ENCODE measurements at places on chromosomes 7 and 10. TPM values are rescaled to one million over a fixed set of nuclear protein-coding genes. Genes with fewer than 3 reads are reported as not detected.

DNA sequence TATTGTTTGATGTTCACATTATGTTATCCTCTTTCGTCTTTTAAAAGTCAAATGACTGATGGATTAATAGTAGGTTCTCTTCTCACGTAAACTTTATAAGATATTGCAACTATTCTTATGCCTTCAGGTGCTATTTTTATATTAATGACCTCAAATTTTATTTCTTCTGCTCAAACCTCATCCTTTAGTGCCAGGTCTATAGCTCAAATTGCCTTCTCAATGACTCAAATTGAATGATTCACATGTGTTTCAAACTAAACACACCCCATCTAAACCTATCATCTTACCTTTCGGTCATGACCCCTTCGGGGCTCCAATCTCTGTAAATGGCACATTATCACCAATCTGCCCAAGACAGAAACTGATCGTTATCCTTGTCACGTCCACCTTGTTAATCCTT lies 22.0 kb upstream of the LIPF start:
- no peak for DNase-seq

DNA sequence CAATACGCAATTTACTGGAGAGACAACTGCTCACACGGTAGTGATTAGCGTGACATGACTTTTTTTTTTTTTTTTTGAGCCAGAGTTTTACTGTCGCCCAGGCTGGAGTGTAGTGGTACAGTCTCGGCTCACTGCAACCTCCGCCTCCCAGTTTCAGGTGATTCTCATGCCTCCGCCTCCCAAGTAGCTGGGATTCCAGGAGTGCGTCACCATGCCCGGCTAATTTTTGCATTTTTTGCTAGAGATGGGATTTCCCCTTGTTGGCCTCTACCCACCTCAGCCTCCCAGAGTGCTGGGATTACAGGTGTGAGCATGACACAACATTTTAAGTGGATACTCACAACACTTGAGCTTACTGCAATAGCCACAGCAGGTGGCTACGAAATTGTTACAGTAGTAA lies 11.9 kb downstream of the ARL4A start:
- DNase-seq: no peak

DNA sequence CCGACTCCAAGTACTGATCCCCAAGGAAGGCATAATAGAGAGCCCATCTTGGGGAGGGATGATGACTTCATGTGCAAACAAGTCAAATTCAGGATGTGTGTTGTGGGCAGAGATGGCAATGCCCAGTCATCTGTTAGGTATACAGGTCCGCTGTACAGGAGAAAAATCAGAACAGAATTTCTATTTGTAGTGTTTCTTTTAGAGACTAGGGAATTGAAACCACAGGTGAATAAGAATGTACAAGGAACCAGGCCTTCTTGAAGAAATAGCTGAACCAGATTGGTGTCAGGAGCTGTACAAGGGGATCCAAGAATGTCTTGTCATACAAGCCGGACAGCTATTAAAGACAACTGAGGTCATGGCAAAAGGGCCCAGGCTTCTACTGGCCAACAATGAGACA lies 147.9 kb downstream of the PFKFB3 start:
- DNase-seq: no peak

GRCh38 chr7:43621729-43622448 lies 39.0 kb downstream of the STK17A start:
- no peak for DNase-seq

DNA sequence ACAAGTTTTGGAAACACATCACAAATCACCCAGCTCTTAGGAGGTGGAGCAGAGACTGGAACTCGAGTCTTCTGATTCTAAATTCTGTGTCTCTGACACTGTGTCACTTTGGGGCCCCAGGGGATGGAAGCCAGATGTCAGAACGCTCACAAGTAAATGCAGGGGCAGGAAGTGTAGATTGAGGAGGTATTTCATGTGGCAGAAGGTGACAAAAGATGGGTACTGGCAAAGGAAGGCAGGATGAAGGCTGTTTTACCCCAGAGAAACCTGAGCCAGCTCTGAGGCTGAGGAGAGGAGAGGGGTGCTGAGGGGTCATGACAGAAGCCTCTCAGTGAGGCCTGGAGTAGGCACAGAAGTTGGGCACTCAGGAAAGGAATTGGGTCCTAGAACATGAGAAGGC lies 6.0 kb upstream of the PURB start:
- DNase-seq: no peak

DNA sequence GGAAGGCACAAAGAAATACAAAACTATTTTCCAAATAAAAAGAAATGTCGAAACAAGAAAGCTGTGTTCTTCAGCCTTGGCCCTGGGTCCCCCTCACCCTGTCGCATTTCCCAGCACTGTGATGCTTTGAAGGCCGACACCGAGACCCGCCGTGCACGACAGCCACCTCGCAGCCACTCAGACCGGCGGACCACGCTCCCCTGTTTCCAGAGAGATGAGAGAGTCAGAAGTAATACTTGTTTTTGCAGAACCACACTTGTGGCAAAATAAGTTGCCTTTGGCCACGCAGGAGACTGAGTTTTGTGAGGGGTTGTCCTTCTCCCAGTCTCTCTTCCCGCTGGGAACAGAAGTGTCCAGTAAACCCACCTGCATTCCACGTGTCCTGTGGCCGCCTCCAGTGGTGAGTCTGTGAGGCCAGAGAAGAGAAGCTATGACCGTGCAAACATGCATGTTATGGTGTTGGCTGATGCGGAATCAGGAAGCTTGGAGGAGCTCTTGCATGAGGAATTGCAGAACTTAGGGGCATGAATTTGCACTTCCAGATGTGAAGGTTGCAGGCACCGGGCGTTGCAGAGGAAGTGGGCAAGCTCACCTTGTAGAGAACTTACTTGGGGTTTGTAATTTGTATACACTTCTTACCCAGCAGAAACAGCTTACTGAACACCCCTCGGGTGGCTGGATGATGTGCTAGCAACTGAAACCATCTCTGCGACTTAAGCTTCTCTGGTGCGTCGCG lies 194.5 kb downstream of the EBF3 start:
- DNase-seq: no peak

DNA sequence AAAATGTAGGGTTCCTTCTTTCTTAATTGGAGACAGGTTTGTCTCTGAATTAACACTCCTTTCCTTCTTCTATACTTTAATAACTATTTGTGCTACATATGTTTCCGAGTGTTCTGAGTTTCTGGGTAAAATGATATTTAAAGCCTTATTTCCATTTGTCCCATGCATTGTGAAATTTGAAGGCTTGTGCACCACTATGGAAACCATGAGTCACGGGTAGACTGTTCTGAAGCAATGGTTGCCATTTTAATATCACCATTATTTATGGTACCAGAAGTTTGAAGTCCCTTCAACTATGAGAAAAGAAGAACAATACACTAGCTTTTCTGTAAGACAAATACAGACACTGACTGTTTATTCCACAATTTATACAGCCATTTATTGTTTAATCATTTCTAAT lies 44.7 kb upstream of the ZEB1 start:
- DNase-seq: no peak

GRCh38 chr7:123761729-123762128 lies 12.9 kb upstream of the WASL start:
- DNase-seq: no peak

DNA sequence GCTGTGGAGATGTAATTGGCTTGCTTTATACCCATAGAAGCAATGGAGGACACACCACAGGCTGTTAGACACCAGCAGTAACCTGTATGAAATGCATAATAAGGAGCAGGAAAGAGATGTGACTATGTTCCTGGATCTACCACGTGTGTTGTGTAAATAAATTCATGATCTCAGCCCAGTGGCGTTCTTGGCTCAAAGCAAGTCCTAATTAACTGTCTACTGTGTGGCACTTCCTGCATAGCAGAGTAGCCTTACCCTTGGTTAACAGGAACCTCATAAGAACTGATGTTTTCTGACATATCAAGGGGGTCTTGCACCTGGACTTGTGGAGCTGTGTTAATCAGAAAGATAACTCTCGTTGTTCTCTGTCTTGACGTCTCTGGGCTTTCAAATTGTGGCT lies 25.7 kb upstream of the FAM180A start:
- DNase-seq: peak; percentile 61

DNA sequence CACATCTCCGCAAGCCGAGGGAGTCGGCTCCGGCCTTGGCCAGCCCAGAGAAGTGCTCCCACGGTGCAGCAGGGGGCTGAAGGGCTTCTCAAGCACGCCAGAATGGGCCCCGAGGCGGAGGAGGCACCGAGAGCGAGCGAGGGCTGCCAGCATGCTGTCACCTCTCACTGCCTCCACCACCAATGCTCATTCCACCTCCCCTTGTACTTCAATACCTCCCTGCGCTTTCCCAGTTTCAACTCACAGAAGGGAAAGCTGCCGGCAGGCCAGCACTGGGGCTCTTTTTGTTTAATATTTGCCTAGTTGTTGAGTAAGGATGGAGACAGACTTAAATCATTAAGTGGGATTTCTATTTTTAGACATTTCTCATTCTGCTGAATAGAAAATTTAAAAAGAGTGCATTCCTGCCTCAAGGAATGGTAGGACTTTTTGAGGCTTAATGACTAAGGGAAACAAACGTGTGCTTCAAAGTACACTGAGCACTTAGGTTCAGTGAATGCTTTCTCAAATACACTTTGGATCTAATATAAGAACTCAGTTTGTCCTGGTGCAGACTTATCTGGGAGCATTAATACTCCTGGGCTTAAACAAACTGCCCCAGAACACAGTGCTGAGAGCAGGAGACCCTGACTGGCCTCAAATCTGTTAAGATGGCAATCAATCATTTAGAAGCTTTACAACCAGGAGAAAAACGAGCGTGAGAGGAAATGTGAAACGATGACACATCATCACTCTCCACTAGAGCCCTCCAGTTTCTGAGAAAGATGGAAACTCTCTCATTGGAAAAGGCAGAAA lies 131.2 kb downstream of the RALA start:
- DNase-seq: no peak

DNA sequence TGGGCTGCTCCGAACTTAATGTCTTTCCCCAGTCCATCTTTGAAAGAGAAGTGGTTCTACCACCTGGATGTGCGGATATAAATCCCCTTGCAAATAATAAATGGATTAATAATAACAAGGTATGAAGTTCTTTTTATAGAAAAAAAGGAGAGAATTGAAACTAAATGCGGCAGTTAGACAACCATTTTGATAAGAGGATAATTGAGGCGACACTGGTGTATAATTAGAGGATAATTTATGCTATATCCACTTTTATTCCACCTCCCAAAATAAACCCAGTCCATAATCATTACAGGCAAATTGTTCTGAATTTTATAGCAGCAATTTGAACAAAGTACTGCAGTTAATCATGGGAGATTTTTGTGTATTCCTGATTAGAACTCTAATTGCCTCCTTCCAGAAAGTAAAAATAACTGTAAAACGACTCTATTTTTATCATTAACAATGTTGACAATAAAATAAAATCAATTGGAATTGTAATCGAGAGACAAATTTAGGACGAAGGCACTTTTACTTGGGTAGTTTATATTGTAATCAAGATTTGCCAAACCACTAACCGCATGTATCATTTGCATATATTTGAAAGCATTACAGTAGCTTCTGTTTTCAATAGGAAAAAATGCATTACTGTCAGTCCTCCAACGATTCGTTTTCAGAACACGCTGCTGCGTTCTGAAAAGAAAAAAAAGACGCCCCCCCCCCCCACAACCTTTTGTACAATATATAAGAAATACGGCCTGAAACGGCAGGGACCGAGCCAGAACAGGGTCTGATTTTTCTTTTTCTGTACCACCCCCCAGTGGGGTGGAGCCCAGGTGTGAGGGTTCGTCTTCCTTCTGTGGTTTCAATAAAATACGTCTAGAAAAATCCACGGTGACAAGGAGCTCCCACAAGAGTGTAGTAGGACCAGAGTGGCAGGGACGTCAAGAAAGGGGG lies 838 bp upstream of the DLX6 start:
- DNase-seq: no peak

- DNase-seq: peak; percentile 60
Observed at GRCh38 chr7:5677538-5678294, 103.7 kb downstream of the RNF216 start.

DNA sequence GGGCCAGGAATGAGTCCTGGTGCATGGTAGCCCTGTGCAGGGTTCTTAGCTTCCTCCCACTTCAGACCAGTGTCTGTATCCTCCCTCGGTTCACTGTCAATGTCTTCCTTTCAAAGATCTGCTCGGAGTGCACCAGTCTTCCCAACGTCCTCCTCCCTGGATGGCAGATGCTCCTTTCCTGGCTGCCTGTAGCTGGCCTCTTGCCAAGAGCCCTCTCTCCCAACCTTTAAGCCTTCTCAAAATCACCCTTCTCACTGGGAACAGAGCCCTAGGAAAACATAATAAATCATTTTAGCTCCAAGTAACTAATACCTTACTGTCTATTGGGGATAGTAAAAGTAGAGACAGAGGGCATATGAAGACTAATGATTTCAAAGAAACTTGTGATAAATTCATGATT lies 490.6 kb downstream of the CCSER2 start:
- no peak for DNase-seq

DNA sequence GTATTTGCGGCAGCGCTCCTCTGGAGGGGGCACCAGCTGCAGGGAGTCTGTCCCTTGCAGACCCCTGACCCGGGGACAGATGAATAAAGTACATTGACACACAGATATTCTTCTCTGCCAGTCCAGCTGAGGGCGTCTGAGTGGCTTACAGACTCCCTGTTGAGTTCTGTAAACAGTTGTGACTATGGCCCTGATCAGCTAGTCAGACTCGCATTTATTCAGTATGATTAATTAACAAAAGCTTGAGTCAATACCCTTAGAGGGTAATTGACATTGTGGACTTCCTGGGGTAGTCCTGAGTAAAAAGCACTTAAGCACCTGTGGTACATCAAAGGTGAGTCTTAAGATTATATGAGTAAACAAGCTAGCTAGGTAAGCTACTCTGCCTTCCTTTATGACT lies 21.0 kb downstream of the ANKRD30A start:
- DNase-seq: no peak

- no peak for DNase-seq
Observed at GRCh38 chr7:27211764-27212204, 11.9 kb upstream of the HOXA13 start.

GRCh38 chr7:155440018-155440410 lies 17.9 kb upstream of the EN2 start:
- DNase-seq: no peak

- no peak for DNase-seq
Observed at GRCh38 chr10:47299611-47300428, at the start of gene GDF10. TSS of gene GDF10 (plus strand) at chr10:47300197. CDS start at chr10:47300652, 455 bp downstream.

- DNase-seq: no peak
Observed at GRCh38 chr7:84226759-84227158, 32.2 kb upstream of the SEMA3A start.

GRCh38 chr7:121157885-121158590 lies 169.5 kb downstream of the CPED1 start:
- no peak for DNase-seq

DNA sequence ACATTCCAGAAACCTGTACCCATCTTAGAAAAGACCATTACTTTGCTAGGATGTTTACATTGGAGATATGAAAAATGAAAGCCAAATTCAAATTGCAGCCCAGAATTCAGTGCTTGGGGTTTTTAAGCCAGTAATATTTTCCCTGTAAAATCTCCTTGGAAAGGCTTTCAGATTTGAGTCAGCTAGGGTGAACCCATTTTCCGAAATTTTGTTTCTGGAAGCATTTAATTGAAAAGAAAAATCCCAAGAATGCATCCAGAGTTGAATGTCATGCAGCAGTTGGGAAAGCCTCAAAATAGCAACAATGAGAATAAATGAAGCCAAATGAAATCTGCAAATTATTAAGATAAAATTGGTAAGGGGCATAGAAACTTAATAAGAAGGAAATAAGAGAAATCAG lies 106.4 kb downstream of the BMPER start:
- no peak for DNase-seq

GRCh38 chr7:113774182-113774807 lies 144.5 kb downstream of the PPP1R3A start:
- DNase-seq: no peak

Gene FAM24B
- total RNA-seq: 4.9 TPM

Gene ENTPD1
- total RNA-seq: 68.3 TPM

Gene UPK3B
- total RNA-seq: 3.3 TPM

Gene CRPPA
- total RNA-seq: 3.3 TPM

Gene AS3MT
- 5.4 TPM for total RNA-seq

Gene FXYD4
- 1.6 TPM for total RNA-seq

Measured in mucosa of gallbladder (tissue), 1 donor.